ENCODE measurements at places on chromosomes 7 and 10.

DNA sequence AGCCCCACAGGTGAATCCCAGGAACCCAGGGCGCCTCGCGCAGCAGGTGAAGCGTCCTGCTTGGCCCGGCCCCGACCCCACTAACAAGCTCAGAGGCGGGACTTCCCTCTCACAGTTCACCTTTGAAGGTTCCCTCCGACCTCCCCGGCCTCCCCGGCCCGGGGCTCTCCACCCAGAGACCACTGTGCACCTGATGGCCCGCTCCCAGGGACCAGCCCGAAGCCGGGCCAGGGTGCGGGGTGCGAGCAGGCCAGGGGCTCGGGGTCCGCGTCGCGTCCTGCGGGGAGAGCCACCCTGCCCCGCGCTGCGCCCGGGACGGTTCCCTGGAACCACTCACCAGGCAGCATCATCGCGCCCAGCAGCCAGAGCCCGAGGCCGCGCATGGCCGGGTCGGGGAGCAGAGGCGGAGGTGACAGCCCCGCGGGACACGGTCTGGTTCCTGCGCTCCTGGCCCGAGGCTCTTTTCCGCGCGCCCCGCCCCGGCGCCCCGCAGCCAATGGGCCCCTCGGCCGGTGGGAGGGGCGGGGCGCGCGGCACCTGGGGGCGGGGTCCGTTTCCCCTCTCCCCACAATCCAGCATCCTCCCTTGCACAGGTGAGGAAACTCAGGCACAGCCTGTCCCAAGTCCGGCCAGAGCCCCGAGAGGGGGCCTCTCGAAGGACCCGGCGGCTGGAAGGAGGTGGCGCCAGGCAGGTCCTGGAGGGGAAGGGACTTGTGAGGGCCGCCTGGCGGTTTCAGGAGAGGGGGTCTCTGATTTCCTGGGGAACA lies at the start of gene ADAM8:
Gene ADAM8 (minus strand): TSS at position 434 of the 767 bp plus-strand sequence. CDS start 51 bp downstream, at position 383.
- peak; percentile 78 for DNase-seq

DNA sequence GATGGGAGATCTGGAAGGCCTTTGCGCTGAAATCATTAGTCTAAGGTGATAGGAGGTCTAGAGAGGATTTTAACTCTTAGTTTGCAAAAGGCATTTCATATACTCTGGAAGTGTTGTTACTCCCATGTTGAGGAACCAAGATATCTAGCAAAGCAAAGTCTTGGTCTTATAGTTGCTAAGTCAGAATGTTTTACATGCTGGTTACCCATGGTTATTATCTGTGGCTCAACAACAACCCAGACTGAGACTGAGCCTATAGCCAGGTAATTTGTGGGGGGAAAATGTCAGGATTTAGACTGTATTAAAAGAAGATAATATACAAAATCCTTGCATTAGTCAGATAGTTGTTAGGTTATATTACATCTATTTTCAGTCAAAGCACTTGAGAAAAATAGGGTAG lies 50.9 kb downstream of the LSMEM1 start:
- no peak for DNase-seq

DNA sequence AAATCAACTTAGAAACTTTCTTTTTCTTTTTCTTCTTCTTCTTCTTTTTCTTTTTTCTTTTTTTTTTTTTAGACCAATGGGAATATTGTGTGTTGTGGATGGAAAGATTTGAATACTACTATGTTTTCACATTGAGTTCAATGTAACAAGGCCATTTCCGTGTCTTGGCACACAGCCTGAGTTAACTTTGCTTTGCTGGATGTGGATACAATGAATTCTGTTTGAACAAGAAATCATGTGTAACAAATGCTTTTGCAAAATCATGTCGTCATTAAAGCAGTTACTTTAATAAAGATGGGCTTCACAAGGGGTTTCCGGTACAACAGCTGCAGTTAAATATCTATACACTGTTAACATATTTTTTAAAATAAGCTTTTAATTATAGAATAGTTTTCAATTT lies 13.5 kb upstream of the ENTPD1 start:
- no peak for DNase-seq

DNA sequence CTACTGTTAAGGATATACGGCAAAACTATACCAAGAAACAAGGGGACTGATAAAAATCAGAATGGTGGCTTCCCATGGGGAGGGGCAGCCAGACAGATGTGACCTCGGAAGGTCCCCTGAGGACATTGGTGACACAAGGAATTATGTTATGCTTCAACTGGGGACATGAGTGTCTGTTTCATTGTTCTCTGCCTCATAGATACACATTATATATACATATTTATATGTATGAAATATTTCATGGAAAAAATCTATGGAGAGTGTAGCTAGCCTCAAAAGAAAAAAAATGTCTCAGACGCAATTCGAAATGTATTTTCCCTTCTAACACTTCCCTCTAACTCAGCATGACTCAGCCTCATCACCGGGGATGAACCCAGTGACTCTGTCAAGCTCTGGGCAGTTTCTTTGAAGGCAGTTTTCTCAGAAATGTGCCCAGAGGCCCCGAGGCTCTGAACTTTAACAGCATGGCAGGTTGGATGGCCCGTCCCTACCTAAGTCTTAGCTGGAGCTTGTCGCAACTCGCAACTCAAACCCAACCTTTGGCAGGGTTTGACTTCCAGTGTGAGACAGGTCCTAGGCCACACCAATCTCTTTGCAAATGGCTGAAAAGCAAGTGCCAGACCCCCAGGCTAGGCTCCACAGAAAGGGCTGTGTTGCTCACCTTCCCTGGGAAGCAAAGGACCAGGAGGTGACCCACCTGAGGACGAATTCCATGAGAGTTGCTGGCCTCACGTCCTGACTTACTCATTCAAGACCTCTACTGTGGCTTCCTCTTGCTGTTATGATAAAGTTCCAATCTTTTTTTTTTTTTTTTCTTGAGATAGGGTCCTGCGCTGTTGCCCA lies 86.9 kb downstream of the CARD11 start:
- peak; percentile 61 for DNase-seq

DNA sequence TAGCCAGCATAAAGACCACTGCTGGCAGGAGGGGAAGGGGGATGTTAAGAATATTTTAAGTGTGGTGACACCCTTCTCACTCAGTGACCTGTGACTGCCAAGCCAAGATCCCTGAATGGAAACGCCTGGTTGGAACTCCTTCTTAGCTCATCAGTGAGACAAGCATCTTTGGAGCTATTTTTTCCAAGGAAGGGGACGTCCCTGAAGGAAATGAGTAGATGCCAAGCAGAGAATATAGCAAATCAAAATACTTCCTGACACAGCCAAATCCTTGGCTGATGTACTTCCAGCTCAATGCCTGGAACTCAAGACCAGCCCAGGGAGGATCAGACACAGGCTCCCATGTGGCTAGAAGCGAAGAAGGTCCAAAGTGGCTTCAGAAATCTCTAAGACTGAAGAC lies 82.2 kb downstream of the SORBS1 start:
- DNase-seq = no peak

DNA sequence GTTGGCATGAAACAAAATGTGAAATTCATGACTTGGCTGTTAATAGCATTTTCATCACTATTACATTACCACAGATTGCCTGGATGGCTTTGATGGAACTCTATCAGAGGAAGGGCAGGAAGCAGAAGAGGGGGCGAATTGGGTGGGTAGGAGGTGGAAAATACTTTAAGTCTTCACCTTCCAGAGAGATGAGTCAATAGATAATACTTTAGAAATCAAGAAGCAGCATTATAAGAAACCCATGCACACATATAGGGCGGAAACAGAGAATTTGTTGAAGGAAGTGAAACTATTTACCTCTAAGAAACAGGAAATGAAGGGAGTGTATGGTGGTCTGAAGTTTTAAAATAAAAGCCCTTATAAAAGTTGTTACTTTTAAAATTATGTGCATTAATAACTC lies 152.1 kb upstream of the TARP start:
- DNase-seq = no peak

DNA sequence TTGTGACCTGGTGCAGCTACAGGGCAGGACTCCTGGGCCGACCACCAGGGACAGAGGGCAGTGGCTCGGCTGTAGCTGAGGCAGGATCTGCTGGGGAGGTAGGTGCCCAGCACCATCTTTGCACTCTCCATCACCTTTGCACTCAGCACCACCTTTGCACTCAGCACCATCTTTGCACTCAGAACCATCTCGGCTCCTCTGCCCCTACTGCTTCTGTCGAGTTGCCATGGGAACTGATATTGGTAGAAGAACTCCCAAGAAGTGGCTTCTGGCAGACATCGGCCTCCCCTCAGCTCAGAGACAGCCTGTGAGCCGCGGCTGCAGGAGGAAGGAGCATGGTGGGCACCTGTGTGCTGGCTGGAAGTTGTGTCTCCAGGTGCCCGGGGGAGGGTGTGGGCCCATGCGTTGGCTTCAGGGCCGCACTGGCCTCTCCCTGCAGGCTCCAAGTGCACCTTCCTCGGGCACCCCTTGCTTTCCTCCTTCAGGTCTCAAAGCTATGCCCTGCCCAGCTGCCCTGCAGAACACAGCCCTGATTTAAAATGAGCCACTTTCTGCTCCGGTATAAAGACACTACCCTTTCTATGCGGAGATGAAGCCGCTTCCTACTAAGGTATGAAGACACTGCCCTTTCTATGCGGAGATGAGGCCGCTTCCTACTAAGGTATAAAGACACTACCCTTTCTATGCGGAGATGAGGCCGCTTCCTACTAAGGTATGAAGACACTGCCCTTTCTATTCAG lies 514.5 kb downstream of the PTPRN2 start:
- no peak for DNase-seq

GRCh38 chr10:129055986-129056385 lies 411.1 kb upstream of the MGMT start:
- no peak for DNase-seq
